ENCODE measurements at places on chromosomes 3 and 15.

- DNase-seq = no peak
Observed at GRCh38 chr3:190086191-190086590, 34.5 kb downstream of the P3H2 start.

DNA sequence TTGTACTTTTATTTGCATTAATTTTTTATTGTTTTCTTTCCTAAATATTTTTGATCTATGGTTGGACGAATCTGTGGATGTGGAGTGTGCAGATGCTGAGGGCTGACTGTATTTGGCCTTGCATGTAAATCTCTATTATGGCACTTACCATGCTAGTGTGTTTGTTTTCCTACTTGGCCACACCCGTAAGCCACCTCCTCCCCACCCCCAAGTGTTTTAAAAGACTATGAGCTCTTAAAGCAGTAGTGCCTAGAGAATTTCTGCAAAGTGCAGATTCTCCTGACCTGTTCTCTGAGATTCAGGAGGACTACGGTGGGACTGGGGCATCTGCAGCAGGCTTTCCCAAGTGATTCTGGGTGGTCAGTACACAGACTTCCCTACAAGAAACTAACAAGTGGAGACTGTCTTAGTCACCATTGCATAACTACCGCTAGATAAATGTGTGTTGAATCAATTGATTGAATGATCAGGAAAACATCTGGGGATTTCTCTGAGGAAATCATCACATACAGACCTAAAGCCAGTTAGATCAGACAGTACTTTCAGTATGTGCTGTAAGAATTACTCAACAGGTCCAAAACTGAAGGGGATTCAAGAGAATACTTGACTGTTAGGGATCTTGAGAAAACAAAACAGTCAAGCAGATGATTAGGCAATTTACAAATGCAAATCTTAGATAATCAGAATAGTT, 6.2 kb upstream of the TIPARP start:
- no peak for DNase-seq

DNA sequence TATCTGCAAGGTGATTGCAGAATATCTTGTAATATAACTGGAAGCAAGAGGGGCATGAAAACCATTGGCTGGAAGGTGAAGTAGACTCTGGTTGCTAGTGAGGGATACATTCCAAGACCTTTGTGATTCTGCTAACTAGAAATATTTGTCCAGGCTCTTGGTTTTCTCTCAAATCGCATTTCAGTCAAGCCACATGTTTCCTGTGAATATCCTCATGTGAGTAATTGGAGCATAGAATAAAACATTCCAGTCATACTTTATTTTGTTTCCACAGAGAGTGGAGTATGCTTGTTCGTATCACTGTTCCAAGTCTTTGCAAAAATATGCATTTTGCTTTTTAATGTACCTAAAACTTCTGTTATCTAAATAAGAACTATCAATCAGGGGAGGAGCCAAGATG, 850.0 kb downstream of the EPHA3 start:
- no peak for DNase-seq

- DNase-seq = no peak
Observed at GRCh38 chr15:62549345-62549970, 384.4 kb upstream of the C2CD4B start.

DNA sequence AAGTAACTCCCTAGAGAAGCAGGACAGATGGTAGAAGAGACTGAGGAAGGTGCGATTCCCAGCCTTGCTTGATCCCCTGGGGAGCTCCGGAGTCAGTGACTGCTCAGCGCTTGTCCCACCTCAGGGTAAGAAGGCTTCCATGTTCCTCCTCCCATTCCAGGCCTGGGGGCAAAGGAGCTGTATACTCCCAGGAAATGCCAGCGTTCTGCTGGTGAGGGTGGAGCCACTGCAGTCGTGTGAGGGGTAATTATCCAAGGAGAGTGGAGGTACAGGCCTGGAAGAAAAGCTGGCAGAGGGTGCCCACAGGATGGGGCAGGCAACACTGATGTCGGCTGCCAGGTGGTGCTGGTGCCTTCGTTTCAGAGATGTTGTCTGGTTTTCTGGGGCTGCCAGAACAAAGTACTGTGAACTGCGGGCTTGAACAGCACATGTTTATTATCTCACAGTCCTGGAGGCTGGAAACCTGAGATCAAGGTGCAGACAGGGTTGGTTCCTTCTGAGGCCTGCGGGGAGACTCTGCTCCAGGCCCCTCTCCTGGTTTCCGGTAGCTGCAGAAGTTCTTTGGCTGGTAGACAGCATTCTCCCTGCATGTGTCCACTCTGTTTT, 12.1 kb upstream of the APBA2 start:
- DNase-seq = peak; percentile 66

DNA sequence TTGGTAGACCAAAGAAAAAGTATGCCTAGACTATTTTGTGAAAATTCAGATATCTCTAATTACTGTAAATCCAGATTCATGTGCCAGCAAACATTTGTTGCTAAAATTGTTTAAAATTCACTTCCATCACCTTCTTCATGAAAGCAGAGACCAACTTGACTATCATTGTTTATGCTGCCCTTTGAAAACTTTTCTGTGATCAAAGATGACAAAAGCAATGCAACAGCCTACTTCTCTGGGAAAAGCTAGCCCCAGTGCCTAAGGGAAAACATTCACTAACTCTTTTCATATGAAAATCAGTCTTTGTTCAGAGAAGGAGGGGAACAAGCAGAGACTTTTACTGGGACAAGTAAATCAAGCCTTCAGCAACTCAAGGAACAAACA, 178.0 kb upstream of the P2RY1 start:
- no peak for DNase-seq

GRCh38 chr15:31435261-31435911, 108.8 kb downstream of the KLF13 start:
- peak; percentile 93 for DNase-seq

DNA sequence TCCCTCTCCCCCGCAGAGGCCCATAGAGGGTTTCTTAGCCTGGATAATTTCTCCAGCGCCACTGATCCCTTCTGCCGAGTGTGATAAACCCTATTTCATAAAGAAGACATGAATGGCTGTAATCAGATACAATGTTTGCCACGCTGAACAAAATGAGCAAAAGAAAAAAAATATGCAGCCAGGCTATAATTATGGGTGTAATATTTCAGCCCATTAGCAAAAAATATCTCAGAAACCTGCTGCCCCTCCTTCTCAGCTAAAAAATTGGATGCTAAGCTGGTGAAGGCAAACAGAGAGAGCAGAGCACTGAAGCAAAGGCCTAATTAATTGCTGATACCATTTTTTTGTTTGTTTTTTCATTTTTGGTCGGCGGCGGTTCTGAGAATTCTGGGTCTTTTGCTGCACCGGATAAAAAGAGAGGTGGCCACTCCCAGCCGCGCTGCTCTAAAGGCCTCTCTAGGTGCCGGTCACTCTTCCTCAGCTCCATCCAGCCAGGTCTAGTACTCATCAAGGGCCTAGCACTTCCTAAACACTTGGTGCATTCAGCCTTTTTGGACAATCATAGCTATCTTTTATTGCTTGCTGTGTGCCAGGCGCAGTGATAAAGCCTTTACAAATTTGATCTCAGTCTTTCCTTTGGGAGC, 128.7 kb upstream of the TLE3 start:
- no peak for DNase-seq

GRCh38 chr15:100598655-100599054, 3.3 kb downstream of the LINS1 start:
- no peak for DNase-seq

- no peak for DNase-seq
Observed at GRCh38 chr3:549636-550035, 353.1 kb downstream of the CHL1 start.

GRCh38 chr3:122572940-122573412, 4.5 kb upstream of the PARP15 start:
- DNase-seq = peak; percentile 54

DNA sequence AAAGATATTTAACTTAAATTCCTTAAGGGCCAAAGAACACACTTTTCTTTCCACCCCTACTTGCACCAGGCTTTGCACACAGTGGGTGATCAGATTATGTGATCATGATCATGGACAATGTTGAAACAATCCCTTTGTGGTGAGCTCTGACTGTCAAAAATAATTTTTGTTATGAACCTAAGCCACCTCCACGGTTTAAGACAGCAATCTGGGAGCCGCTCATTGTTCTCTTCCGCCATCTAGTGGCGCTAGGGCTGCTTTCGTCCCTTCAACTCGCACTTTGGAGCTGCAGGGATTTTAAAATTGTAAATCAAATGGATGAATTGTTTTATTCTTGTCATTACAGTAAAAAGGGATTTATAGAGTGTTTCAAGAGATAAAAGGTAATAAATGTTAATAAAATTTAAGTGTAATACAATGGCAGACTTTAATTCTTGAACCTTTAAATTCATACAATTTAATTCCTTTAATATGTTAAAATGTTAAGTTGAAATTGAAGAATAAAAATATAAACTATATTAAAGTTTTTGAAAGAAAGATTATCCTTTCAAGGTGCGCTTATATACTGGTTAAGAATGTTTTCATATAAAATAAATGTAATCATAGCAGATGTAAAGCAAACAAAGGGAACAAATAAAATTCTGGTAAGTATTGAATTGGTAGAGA, 45.3 kb upstream of the ARL6 start:
- DNase-seq = peak; percentile 39

DNA sequence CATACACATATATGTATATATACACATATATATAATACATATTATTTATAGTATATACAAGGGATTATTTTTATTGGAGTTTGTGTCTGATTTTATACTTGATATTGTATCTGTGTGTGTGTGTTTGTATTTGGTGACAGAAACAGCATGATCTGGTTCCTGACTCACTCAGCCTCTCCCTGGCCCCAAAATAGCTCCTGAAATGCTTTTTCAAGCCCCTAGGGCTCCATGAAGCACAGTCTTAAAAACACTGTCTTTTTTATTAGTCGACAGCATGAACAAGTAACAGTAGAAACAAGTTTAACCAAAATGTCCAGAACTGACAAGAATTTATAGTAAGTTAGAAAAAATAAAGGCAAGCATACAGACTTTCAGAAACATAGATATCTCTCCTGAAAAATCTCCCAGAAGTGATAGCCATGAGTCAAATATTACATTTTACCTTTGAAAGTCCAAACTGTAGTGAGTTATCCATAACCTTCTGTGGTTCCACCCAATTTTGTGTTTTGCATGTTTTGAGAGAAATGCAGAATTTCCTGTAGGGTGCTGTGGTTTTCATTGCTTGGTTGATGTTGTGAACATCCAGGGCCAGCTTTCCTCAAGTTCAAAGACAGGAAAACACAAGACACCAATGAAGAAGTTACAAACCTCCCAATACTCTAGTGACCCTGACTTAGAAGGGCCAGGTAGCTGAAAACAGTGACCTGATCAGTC, 98.5 kb upstream of the CCDC80 start:
- DNase-seq = no peak

DNA sequence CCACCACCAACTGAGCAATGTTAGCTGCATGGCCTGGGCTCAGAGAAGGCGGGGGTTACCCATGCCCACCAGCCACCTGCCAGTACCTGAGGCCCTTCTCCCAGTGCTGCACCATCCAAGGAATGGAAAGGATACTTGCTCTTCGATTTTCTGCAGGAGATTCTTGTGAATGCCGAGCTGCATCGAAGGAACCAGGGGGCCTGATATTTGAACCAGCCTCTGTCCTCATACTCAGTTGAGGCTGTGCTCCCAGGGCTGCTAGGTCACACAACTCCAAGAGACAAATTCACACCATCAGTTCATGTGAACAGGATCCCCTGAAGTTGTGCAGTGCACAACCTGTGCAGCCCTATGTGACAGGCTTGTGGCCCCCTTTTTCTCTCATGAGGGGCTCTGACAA, 18.0 kb downstream of the PLA2G4F start:
- no peak for DNase-seq

DNA sequence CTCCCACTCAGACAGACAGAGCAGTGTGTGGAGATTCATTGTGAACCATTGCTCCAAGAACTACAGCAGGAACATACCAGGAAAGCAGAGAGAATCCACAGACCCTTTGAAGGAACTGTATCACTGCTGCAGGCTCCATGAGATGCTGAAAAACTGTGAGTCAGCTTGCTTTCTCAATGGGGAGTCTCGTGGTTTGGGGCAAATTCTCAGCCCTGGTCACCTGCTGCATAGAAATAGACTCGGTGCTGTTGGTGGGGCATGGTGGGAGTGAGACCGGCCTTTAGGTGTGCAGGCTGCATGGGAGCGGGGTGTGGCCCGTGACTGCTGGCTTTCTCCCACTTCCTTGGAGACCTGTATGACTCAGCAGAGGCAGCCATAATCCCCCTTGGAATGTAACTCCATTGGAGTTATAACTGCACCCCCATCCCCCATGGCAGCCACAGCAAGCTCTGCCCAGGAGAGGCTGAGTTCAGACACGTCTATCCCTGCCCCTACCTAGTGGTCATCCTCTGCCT, 35.6 kb downstream of the ALCAM start:
- DNase-seq = no peak

- DNase-seq = no peak
Observed at GRCh38 chr3:21356402-21356801, 394.6 kb downstream of the ZNF385D start.

DNA sequence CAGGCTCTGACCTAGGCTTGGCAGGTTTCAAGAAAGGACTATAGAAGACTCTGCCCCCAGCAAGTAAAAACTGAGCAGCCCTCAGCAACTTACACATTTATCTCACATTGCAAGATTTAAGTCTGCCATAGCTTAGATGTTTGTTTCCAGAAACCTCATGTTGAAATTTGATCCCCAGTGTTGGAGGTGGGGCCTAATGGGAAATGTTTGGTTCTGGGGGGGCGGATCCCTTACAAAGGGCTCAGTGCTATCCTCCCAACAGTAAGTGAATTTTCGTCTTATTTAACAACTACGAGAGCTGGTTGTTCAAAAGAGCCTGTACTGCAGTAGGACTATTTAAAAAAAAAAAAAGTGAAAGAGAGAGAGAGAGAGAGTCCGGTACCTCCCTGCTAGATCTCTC, 125.2 kb upstream of the PROK2 start:
- DNase-seq = no peak

- DNase-seq = no peak
Observed at GRCh38 chr3:48142316-48142870, 45.8 kb downstream of the CDC25A start.

DNA sequence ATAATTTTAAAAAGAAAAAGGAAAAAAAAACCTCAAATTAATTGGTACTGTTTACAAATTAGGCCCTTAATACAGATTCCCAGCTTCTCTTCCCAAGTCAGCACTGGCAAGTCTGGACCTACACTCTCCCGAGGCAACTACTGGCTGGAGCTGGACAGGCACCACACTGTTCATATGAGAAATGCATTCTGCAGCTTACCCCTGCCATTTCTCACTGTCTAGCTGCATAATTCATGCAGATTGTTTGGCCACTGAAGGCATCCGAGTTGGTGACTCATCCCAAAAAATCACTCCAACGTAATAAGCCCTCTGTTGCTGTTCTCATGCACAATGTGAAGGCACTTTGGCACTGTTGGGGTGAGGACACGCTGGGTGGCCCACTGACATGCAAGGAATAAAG, 45.3 kb downstream of the ROPN1B start:
- no peak for DNase-seq

DNA sequence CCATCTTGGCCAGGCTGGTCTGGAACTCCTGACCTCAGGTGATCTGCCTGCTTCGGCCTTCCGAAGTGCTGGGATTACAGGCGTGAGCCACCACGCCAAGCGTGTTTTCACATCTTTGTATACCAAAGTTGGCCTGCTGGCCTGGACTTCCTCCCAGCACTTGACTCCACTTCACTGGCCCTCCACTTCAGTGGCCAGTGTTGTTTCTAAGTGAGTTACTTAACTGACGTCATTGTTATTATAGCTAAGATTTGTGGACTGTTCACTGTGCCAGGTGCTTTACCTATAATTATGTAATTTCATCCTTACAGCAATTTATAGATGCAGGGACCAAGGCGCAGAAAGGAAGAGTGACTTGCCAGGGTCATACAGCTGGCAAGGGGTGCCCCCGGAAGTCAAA, 52.0 kb downstream of the HRH1 start:
- no peak for DNase-seq

Data from CD8-positive, alpha-beta memory T cell (primary cell).